ENCODE measurements at places on chromosomes 5 and 9. TPM values are rescaled to one million over a fixed set of nuclear protein-coding genes. Genes with fewer than 3 reads are reported as not detected.

TAF1L gene
- not detected for total RNA-seq

RGS7BP gene
- 2.8 TPM for total RNA-seq

RANBP17 gene
- total RNA-seq = 5.5 TPM

ELOVL7 gene
- total RNA-seq = 0.38 TPM

NEUROG1 gene
- not detected for total RNA-seq

ITK gene
- total RNA-seq = not detected

All from bladder microvascular endothelial cell (primary cell).